T-helper 2 cell treated with Interferon-gamma antibody and Interleukin-4, amounts not matched to agents 100 ng/mL and 5 ng/mL, for 36 hours (primary cell): ENCODE measurements at places on chromosomes 6 and 20. TPM values are rescaled to one million over a fixed set of nuclear protein-coding genes. Genes with fewer than 3 reads are reported as not detected.

C6orf52 gene
- 0.43 and 0.93 TPM in 2 replicates for total RNA-seq

RUNX2 gene
- total RNA-seq = 34.7 and 39.3 TPM in 2 replicates

RBM12 gene
- total RNA-seq = 130 TPM in 2 replicates

SLC26A8 gene
- total RNA-seq = not detected in 2 replicates

DLK2 gene
- 0.20 and 0.45 TPM in 2 replicates for total RNA-seq

DOP1A gene
- 13.4 and 13.6 TPM in 2 replicates for total RNA-seq

GNAS-AS1 gene
- 1.4 and 1.7 TPM in 2 replicates for total RNA-seq

SIRPA gene
- total RNA-seq = 0.05 TPM in 1 of 2 replicates, not detected in the other

PTPRT gene
- total RNA-seq = not detected in 2 replicates

CEP85L gene
- total RNA-seq = 39.1 and 41.2 TPM in 2 replicates

RAB32 gene
- 0.70 and 0.82 TPM in 2 replicates for total RNA-seq

SOD2 gene
- total RNA-seq = 60.7 and 63.9 TPM in 2 replicates

RAET1L gene
- not detected in 2 replicates for total RNA-seq

TXLNB gene
- total RNA-seq = 0.36 and 0.55 TPM in 2 replicates

BICRAL gene
- total RNA-seq = 21.8 and 22.3 TPM in 2 replicates
